ENCODE measurements at places on chromosomes 4 and X.
A peak's percentile ranks its signal among the peaks of the same experiment; 100 is the strongest.

- DNase-seq, result no peak
Measured at GRCh38 chrX:369563-370101, 17.1 kb downstream of the PPP2R3B start.

GRCh38 chr4:165294907-165295306, 32.6 kb upstream of the MSMO1 start:
- peak; percentile 15 for DNase-seq

DNA sequence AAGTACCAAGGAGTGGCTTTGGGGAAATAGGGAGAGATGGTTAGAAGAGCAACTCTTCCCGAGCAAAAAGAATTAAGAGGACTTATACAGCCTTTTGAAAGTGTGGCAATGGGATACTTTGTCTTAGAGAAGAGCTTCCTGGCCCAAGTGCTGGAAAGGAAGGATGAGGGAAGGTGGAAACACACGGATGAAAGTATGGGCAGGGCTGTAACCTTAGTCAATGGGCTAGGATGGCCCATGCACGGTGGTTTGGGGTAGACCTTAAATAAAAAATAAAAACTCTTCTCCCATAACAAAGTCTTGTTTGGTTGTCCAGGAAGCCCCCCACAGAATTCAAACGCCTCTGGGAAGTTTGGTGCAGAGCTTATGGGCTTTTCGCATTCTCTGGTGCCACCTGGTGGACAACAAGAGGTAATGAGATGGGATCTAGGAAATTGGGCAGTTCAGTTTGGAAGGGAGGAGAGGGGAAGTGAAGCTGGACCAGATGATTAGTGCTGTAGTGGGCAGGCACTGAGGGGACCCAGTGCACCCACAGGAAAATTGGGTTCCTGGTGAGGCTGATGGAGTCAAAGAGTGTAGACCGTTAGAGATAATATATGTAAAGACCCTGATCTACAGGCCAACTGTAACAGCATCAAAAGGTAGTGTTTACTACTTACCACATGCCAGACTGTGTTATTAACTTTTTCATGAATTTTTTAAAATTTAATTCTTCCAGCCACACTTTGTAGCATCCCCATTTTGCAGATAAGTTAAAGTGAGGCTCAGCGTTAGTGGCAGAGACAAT, 13.8 kb upstream of the ENOX2 start:
- peak; percentile 28 for DNase-seq

GRCh38 chr4:161813889-161814288, 349.9 kb downstream of the FSTL5 start:
- no peak for DNase-seq

DNA sequence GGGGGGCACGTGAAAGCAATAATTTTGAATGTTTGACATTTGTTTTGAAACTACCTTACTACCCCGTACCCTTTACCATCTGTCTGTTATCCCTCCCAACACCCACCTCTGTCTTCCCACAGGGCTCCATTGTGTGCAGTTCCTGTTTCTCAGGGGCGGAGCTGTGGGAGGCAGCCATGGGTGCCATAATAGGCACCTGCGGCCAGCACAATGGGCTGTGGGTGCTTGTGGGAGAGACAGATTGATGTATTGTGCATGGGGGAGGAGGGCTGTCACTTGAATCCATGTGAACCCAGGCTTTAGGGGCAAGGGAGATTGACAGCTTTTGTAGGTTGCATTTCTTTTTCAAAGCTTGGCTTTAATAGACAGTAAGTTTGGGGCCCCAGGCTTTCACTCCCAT, 122.6 kb upstream of the CXorf66 start:
- no peak for DNase-seq

GRCh38 chr4:183401473-183401872, 43.0 kb upstream of the CDKN2AIP start:
- DNase-seq, result no peak

- DNase-seq, result no peak
Measured at GRCh38 chrX:139831675-139832456, 101.0 kb downstream of the ATP11C start.

DNA sequence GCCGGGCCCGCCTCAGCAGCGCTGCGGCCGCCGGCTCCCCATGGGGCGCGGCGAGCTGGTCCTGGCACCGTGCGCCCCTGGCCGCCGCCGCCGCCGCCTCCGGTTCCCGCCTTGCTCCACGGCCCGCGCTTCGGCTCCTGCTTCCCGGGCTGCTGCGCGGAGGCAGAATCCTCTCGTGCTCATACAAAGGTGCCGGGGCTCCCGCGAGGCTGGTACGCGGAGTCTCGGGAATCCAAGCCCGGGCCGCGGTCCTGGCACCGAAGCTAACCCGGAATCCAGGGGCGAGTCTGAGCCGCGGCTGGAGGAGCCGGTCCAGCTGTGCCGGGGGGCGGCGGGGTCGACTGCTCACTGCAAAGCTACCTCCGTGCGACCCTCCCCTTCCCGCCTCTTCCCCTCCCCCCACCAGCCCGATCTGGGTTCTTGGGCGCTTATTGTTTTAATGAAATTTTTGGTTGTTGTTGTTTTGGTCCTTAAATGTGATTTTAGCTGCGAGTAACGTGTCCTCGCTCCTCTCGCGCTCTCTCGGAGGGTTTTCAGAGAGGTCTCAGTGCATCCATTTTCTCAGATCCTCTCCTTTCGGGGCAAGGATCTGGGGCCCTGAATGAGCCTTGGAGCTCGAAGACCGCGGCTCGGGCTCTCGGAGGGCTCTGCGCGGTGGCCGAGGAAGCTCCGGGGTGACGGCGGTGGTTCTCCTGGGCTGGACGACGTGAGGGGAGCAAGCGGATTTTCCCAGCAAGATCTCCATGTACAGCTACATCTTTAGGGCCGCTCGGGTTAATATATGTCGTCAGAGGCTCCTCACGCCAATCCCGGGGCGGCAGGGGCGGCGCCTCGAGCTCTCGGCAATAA, at the start of gene HAND2:
HAND2 (minus strand) TSS at position 753 of the 849 bp plus-strand sequence. CDS start 940 bp downstream, outside the sequence.
- no peak for DNase-seq

DNA sequence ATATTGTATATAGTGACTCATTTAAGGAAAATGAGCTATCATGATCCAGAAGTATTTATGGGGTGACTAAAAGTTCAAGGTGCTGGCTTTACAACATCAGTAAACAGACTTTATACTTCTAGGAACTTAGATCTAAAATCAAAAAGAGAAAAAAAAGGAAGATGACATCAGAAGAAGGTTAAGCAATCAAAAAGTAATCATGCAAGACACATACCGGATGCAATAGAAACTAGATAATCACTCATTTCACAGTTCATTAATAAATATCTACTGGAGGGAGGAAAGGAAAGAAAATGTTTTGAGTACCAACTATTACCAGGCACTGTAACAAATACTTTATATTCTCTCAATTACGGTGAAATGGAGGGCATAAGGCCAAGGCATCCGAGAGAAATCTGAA, 276.4 kb downstream of the SPRY1 start:
- DNase-seq, result no peak

DNA sequence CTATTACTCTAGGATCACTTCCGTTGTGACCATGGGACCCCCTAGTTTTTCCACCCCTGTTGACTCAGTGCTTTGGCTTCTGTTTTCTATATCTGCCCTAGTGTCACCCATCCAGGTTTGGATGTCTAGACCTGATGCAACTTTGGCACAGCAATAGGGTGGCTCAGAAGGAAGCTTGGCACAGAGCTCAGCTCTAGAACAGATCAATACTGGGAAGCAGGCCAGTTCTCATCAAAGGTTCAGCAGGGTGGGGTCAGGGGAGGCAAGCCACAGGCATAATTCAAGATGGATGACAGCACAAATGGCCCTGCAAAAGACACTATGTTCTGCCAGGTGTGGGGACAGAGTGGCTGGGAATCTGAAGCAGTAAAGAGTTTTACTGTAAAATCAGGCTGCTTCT, 74.2 kb upstream of the EGFL6 start:
- no peak for DNase-seq

GRCh38 chrX:1475881-1476280, 23.2 kb upstream of the ASMTL start:
- DNase-seq, result no peak

- no peak for DNase-seq
Measured at GRCh38 chrX:28613558-28613957, 26.3 kb downstream of the IL1RAPL1 start.

- no peak for DNase-seq
Measured at GRCh38 chrX:21738210-21738949, 19.5 kb downstream of the SMPX start.

- DNase-seq, result no peak
Measured at GRCh38 chr4:119721878-119722277, 93.3 kb upstream of the PDE5A start.

- no peak for DNase-seq
Measured at GRCh38 chrX:26581091-26581490, 365.1 kb downstream of the MAGEB5 start.

DNA sequence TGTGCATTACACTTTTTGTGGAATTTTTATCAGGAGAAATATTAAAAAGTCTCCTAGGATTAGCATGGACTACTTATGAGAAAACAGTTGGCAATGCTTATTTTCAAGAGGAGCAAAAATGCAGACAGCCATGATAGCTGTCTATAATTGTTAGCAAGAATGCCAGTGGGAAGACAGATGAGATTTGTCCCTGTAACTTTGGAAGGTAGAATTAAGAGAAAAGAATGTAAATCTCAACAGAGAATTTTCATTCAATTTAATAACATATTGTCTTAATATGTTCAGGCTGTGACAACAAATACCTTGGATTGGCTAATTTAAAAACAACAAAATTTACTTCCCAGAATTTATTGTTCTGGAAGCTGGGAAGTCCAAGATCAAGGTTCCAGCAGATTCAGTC, 349.2 kb downstream of the IQCM start:
- DNase-seq, result no peak

- peak; percentile 67 for DNase-seq
Measured at GRCh38 chr4:2041239-2042130, 17.6 kb upstream of the NAT8L start.

DNA sequence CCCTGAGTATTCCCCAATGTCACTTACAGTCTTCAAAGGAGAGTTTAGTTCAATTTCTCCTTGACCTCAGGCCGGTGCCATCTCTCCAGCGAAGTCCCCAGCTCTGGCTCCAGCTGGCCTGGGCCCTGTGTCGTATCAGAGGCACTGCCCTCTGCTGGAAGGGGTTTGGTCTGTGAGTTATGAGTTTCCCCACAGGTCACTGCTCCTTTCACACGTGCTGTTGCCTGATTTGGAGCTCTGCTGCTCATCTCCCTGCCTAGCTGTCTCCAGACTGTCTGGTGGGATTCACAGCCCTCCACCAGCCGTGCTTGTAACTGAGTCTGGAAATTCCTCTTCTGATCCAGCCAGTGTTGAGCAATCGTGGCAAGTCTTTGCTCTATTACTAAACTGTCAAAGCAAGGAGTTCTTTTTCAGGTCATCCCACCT, at the start of gene RAP2C:
RAP2C (minus strand) TSS at position 105 of the 426 bp plus-strand sequence. CDS start 2,179 bp downstream, outside the sequence.
- DNase-seq, result peak; percentile 48

- no peak for DNase-seq
Measured at GRCh38 chr4:155544547-155544946, 122.1 kb upstream of the GUCY1A1 start.

DNA sequence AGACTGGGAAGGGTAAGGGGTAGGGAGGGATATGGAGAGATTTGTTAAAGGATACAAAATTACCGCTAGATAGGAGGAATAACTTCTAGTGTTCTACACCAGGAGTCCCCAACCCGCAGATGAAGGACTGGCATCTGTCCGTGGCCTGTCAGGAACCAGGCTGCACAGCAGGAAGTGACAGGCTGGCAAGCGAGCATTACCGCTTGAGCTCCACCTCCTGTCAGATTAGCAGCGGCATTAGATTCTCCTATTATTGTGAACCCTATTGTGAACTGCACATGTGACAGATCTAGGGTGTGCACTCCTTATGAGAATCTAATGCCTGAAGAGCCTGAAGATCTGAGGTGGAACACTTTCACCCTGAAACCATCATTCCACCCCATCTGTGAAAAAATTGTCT, 27.9 kb upstream of the BBS7 start:
- DNase-seq, result no peak

- DNase-seq, result no peak
Measured at GRCh38 chr4:106869551-106869950, 166.6 kb downstream of the DKK2 start.

DNA sequence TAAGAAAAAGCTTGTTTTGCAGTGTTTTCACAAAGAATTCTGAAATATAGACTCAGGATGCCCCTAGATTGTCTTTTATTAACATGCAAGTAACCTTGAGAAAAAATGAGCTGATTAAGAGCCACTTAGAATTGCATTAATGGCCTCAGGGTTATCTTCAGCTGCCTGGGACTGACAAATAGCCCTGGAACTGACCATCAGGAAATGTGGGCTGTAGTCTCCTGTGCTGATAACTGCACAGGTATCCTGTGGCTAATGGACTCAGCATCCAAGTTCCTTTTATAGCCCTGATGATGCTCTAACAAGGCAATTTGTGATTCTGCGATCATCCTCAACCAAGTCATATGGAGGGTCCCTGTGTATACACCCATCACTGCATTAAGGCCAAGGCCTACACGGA, 17.0 kb downstream of the CA5B start:
- no peak for DNase-seq

GRCh38 chrX:109822861-109823260, 89.8 kb upstream of the ACSL4 start:
- no peak for DNase-seq

GRCh38 chr4:90146306-90146705, 19.1 kb downstream of the CCSER1 start:
- DNase-seq, result no peak

- DNase-seq, result no peak
Measured at GRCh38 chrX:151621422-151621821, 57.9 kb downstream of the PASD1 start.

DNA sequence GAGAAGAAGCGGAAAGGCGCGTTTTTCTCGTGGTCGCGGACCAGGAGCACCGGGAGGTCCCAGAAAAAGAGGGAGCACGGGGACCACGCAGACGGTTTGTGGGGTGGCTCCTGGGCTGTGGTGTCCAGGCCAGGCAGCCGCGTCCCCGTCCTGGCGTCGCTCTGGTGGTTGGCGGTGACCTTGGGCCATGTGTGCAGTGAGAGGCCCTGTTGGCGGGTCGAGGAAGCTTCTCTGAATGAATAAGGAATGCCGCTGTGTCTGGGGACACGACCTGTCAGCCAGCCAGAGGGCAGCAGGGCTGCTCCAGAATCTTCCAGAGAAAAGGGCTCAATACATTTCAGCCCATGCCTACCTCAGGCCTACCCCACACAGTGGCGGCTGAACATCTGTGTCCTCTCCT, 24.3 kb upstream of the HGFAC start:
- no peak for DNase-seq

- DNase-seq, result no peak
Measured at GRCh38 chr4:88457307-88458103, 586 bp downstream of the HERC5 start.

- DNase-seq, result no peak
Measured at GRCh38 chr4:78634011-78634664, 82.6 kb downstream of the ANXA3 start.

GRCh38 chrX:23841847-23842522, 59.0 kb downstream of the SAT1 start:
- no peak for DNase-seq

DNA sequence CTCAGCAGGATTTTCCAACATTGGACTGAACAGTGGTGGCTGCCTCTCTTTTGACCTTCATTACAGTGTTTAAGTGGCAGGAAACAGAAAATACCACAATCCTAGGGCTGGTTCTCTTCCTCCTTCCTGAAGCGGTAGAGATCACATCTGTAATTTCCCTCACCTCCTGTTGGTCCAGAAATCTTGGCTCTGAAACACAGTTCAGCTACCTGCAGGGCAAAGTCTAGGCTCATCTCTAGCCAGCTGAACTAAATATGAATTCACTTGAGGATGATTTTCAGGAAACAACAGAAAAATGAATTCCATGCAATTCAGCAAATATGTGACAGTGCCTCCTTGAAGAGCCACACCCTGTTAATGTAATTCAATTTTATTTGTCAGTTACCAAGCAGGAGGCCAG, 531.9 kb downstream of the INPP4B start:
- no peak for DNase-seq

Data from effector CD4-positive, alpha-beta T cell (primary cell).